GM03348 (cell line): ENCODE measurements at places on chromosomes 1 and 21.

- DNase-seq: no peak
Measured at GRCh38 chr21:45318556-45319404, 31.1 kb upstream of the POFUT2 start.

GRCh38 chr1:6343506-6344405 is 49.8 kb downstream of the ACOT7 start:
- peak; percentile 92 for DNase-seq

- no peak for DNase-seq
Measured at GRCh38 chr1:57403201-57403600, 20.7 kb downstream of the DAB1 start.

DNA sequence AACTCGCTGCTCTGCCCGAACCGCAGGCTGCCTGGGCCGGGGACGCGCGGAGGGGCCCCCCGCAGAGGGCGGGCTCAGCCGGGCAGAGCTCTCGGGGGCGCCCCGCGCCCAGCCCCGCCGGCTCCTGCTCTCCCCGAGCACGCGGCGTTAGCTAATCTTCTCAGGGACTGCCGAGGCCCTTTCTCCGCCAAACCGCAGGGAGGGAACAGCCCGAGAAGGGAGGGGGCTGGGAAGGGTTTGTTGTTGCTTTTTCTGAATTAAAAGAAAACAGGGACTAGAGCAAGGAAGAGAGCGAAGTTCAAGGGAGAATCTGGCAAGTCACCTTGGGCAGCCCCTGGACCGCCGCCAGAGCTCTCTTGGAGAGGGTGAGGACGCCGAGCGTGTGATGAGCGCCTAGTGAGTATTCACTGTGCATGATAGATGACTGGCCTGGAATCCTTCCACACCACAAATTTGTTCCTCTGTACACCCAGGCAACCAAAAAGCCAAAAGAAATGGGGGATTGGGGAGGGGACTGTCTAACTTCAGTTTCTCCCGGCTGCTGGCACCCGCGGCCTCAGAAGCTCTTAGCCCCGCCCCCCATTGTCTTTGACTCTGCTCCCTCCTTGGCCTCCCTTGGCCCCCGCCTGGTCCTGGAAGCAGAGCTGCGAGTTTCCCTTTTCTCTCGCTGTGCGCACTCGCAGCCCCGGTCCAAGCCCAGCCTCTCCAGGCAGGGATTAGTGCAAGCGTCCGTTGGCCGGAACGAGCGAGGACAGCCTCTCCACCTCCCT is 19.7 kb upstream of the LMX1A start:
- DNase-seq: peak; percentile 91

- DNase-seq: peak; percentile 54
Measured at GRCh38 chr1:67564193-67564592, 120.8 kb upstream of the GADD45A start.

GRCh38 chr1:91278754-91279153 is 125.9 kb downstream of the HFM1 start:
- peak; percentile 16 for DNase-seq
